Osteoblast (primary cell): ENCODE measurements at places on chromosomes 3 and 15. TPM values are rescaled to one million over a fixed set of nuclear protein-coding genes. Genes with fewer than 3 reads are reported as not detected.

GRCh38 chr3:42012383-42012934, 50.6 kb upstream of the ULK4 start:
- DNase-seq = no peak

DNA sequence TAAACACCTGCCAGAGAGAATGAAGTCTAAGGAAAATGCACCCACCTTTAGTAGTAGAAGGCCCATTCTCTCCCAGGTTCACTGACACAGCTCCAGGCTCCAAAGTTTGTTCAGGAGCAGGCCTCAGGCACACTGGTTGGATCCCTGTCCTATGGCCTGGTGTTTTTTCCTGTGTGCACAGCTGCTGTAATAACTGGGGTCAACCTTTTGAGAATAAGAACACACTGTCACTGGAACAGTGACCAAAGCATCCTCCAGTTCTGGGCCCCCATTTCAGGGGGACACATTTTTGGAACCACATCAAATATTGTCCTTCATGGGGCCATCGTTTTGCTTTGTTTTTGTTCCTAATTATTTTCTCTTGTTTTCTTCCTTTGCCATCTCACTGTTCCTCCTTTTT, 95.8 kb downstream of the ARNT2 start:
- no peak for DNase-seq

- no peak for DNase-seq
Measured at GRCh38 chr3:21377071-21377769, 373.8 kb downstream of the ZNF385D start.

GRCh38 chr15:38260077-38260476, 7.4 kb downstream of the SPRED1 start:
- DNase-seq = no peak

Gene FRMD4B
- total RNA-seq = 0.72 and 0.88 TPM in 2 replicates

DNA sequence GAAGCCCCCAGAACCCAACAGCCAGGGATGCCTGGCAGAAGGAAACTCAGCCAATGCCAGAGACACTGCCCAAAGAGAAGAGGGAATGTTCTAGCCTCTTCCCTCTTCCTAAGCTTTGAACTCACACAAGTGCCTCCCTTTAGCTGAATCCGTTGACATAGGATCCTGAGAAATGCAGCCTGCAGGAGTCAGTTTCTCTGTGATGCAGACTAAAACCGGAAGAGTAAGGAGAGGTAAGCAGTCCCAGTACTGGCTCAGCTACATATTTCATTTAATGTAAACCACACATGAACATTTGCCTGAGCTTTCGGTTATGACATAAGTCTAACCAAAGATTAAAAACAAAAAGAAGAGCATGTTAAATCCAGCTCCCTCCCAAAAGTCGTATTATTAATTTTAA, 768.7 kb downstream of the TBL1XR1 start:
- no peak for DNase-seq

Gene CDHR4
- total RNA-seq = under 0.01 TPM in 1 of 2 replicates, not detected in the other

Gene TBC1D23
- total RNA-seq = 64.4 and 64.5 TPM in 2 replicates

DNA sequence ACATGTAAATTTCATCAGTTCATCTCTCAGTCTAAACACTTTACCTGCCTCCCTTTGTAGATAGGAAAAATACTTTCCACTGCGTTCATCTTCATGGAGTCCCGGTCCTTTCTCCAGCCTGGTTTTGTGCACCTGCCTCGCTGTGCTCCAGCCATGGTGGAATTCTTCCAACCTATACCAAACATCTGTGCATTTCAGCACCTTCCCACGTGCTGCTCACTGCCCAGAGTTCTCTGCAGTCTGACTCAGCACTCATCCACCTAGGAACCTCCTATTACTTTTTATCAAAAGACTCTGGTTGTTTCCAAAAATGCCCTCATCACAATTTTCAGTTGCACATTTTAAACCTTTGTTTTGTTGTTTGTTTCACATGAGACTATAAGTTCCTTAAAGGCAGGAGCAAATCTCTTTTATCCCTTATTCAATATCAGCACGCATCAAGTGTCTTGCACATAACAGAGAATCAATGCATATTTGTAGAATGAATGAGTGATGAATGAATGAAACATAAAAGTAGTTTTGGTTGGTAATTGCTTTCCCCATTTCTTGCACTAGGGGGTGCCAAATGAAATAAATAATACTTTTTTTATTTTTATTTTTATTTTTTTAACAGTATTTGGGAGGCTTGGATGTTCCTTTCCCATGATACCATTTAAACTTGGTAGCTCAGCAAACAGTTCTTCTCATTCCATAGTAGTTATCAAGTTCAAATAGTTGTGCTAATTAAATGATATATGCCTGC, 30.2 kb upstream of the ADAMTS9 start:
- DNase-seq = no peak

Gene GOLGA8G
- total RNA-seq = under 0.01 TPM in 1 of 2 replicates, not detected in the other

Gene CACNA1D
- under 0.01 and 0.29 TPM in 2 replicates for total RNA-seq

Gene ECE2
- total RNA-seq = not detected in 2 replicates

Gene STAC
- 3.3 and 6.5 TPM in 2 replicates for total RNA-seq

Gene RTP1
- total RNA-seq = not detected in 2 replicates

Gene RASGRP1
- total RNA-seq = 0.36 and 0.59 TPM in 2 replicates

DNA sequence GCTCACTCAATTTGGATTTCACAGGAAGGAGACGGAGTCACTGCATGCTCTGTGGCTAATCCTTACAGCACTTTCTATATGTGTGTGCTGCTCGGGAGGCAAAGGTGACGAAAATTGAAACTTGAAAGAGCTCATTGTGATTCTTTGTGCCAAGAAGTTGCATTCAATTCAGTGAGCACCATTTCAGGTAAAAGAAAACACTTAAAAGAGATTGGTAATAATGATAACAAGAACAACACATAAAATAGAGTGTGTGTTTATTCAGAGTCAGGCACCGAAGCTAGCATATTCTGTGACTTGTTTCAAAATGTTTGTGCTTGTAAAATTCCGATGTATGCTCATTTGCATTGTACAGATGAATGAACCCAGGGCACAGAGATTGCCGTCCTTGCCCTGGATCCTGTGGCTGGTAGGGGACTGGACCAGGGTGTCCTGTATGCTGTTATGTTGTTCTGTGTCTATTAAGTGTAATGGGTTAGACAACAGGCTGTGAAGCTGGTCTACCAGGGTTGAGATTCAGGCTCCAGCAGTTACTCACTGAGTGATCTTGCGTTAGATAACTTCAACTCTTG, 193.3 kb upstream of the PROK2 start:
- DNase-seq = no peak

- no peak for DNase-seq
Measured at GRCh38 chr3:162610261-162610660, 1113.7 kb downstream of the OTOL1 start.

Gene RAB11A
- total RNA-seq = 55.7 and 68.0 TPM in 2 replicates

GRCh38 chr3:191528589-191528988, 67.6 kb downstream of the PYDC2 start:
- no peak for DNase-seq

Gene BCHE
- total RNA-seq = not detected in 2 replicates

- no peak for DNase-seq
Measured at GRCh38 chr3:57110798-57111197, 50.3 kb downstream of the SPATA12 start.

DNA sequence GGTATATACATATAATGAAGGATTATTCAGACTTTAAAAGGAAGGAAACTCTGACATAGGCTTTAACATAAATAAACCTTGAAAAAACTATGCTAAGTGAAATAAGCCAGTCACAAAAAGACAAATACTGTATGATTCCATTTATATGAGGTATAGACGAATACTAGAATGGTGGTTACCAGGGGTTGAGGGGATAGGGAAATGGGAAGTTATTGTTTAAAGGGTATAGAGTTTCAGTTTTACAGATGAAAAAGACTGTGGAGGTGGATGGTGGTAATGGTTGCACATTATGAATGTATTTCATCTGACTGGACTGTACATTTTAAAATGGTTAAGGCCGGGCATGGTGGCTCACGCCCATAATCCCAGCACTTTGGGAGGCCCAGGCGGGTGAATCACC, 41.7 kb downstream of the FRMD5 start:
- no peak for DNase-seq

Gene MUC4
- not detected in 2 replicates for total RNA-seq

Gene KNG1
- total RNA-seq = not detected in 2 replicates

- no peak for DNase-seq
Measured at GRCh38 chr3:112615989-112616731, 24.8 kb downstream of the CCDC80 start.

Gene ROBO1
- 52.2 and 69.8 TPM in 2 replicates for total RNA-seq

Gene TGM4
- not detected in 2 replicates for total RNA-seq

- DNase-seq = no peak
Measured at GRCh38 chr15:64137226-64137833, 14.2 kb upstream of the SNX22 start.

DNA sequence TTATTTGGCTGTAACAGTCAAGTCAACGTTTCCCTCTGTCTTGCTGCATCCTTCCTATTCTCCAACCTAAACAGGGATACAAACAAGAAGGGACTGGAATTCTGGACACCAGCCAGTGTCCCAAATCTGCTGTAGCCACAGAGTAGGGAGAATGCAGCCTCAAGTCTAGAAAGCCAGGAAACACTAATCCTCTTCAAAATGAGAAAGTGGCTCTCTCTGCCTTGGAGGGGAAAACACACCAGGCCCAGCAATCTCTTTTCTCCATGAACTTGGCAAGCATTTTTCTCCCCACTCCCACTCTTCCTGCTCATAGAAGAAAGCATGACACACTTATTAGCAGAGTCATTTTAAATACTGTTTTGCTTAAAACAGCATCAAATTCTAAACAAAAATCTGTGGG, 781.7 kb downstream of the SQOR start:
- DNase-seq = no peak

Gene CAMK2N2
- not detected in 2 replicates for total RNA-seq

- peak; percentile 61 for DNase-seq
Measured at GRCh38 chr3:14425581-14426304, 23.3 kb downstream of the SLC6A6 start.

- DNase-seq = no peak
Measured at GRCh38 chr3:78900880-78901279, 866.9 kb downstream of the ROBO1 start.

- DNase-seq = no peak
Measured at GRCh38 chr3:71026634-71027578, 556.6 kb downstream of the FOXP1 start.

DNA sequence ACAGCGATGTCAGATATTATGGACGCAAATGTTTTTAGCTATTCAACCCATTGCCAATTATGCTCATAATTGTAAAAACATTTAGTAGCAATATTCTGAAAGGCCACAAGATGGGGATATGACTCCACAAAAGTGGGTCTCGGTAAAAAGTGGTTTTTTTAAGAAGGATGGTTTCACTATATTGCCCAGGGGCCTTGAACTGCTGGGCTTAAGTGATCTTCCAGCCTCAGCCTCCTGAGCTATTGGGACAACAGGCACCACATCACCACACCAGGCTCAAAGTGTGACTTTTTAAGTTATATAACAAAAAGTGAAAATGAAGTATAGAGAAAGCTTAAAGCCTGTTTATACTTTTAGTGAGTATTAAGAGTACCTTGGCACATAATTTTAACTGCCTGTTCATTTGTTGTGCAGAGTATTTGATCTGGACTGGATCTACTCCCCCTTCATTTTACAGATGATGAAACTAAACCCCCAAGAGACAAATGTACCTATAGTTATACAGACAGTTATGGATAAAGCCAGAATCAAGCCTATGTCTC, 9.4 kb downstream of the NAA50 start:
- DNase-seq = peak; percentile 65

DNA sequence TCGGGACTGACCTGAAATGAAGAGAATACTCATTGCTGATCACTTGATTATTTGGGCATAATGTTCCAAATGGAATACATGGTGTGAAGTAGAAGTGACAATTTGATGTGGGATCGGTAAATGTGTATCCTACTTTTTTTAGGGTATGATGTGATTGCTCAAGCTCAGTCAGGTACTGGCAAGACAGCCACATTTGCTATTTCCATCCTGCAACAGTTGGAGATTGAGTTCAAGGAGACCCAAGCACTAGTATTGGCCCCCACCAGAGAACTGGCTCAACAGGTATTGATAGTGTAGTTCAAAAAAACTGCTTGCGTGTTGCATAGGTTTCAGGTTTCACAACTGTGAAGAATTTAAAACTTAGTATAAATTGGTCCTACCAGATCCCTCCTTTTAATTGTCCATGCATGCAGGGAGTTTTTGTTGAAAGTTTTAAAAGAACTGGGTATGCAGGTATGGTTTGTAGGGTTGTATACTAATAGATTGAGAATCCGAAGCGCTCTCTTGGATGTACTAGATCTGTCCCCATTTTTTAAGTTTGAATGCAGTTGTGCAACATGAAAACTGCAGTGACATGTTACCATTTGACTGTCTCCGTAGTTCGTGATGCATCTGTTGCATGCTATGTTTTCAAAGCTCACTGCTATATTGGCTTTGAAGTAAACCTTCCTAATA, 1.6 kb downstream of the EIF4A2 start:
- no peak for DNase-seq

- DNase-seq = no peak
Measured at GRCh38 chr3:182241766-182242488, 530.2 kb downstream of the SOX2 start.

Gene GAP43
- 2.1 and 3.6 TPM in 2 replicates for total RNA-seq

DNA sequence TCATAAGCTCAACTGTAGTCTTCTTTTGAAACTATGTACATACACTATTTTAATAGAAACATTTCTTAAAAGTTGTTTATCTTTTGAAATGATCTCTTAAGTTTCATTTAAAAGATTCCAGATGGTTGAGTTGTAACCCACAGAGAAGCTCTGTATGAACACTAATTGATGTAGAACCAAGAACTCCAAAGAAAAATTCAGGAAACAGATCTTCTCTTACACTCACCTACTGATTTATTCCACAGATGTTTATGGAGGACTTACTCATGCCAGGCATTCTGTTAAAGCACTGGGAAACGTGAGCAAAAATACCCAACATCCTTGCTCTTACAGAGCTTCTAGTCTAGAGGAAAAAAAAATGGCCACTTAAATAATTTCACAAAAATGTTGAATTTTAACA, 551.1 kb downstream of the NAALADL2 start:
- DNase-seq = no peak

GRCh38 chr3:25944329-25944728, 154.4 kb downstream of the OXSM start:
- no peak for DNase-seq
